ENCODE measurements at places on chromosomes 11 and 22. TPM values are rescaled to one million over a fixed set of nuclear protein-coding genes. Genes with fewer than 3 reads are reported as not detected.

GRCh38 chr11:78706551-78706950 is 131.9 kb upstream of the NARS2 start:
- DNase-seq = no peak

GRCh38 chr22:33851821-33852384 is 68.4 kb downstream of the LARGE1 start:
- no peak for DNase-seq

DNA sequence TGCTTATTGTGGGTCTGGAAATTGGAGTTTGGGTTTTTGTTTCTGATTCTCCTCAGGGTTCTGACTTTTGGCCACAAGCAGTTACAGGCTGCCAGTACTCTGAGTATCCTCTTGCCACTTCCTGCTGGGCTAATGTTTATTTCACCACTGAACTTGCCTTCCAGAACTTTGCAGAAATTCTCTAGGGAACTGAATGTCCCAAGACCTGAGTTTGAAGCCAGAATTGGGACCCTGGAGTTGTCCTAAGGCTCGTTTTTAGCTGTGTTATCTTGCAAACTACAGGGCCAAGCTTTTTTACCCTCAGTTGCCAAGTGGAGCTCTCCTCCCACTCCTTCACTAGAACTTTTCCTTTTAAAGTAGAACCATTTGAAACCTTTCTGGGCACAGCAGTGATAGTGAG is 89.9 kb downstream of the FAT3 start:
- no peak for DNase-seq

DNA sequence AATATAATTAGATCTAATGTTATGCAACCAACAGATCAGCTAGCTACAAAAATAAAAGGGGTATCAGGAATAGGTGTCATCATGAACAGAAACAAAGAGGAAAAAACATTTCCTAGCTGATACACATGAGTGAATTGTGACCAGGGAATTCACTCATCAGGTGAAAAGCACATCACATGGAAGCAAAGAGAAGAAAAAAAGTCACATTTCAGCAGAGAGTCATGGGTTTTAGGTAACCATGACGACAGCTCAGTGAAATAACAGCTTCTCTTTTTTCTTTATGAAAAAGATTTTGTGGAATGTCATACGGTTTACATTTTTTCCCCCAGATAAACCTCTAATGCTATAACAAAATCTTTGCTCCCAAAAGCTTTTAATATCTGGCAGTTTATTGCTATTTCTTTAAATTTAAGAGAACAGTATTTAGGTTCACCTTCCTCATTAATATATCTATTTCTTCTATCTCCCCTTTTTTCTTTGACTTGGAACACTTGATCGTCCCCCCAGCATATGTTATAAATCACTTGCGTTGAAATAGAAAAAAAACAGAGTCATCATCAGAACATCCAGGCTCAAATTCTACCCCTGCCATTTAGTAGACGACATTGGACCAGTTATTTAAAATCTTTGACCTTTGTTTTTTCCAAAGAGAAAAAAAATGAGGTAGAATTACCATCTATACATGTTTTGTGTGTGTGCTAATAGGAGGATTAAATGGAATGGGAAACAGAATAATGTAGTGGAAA is 5.3 kb downstream of the TYR start:
- DNase-seq = no peak

- no peak for DNase-seq
Measured at GRCh38 chr11:126660321-126660720, 304.8 kb downstream of the ST3GAL4 start.

JOSD1 gene
- 54.6 TPM for total RNA-seq

DNA sequence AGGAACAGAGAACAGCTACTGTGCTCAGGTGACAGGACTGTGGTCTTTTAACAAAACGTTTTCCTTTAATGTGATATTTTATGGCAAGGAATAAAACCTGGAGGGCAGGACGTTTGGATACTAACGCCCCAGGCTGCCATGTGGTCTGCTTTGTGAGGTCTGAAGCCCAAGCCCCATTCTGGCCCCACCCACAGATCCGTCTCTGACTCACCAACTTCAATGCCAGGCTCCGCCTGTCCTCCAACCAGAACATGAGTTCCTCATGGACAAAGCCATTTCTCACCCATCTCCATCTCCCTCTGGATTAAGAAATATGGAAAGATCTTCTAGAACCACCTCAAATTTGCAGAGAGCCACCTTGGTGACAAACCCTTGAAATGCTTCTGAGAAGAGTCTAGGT is 148.8 kb downstream of the CRYBB2 start:
- DNase-seq = no peak

MIOX gene
- not detected for total RNA-seq

DNA sequence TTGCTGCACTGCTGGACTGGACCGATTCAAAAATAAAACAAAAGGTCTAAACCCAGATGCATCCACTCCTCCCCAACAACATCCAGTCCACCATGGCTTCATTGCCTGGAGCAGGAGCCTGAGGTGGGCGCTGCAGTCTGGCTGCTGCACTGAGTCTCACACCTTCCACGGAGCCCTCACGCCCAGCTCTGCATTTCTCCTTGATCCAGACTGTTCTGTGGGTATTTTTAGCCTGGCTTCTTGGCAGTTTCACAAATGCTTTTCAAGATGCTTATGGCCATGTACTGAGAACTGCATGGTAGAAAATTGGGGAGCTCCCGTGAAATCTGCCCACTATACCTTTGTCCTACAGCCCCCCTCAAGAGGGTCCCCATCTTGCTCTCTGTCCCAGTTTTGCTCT is 53.3 kb upstream of the JAM3 start:
- DNase-seq = no peak

GRCh38 chr11:9357041-9357440 is 27.4 kb upstream of the IPO7 start:
- no peak for DNase-seq

- no peak for DNase-seq
Measured at GRCh38 chr11:88515002-88515401, 177.5 kb upstream of the CTSC start.

DNA sequence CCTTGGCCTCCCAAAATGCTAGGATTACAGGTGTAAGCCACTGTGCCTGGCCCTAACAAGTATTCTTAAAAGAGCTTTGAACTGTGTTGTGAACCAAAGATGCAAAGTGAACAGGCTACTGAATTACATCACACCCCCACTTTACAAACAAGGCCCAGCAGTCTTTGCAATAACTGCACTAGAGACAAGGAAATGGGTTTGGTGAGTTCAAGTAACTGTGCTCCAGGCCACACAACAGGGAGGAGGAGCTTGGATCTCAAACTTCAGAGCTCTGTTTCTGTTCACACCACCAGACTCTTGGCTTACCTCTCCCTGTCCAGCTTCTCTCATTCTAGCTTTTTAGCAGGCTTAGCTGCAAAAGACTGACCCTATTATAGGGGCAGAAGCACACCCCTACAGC is 30.4 kb upstream of the RASL10A start:
- DNase-seq = no peak

DNA sequence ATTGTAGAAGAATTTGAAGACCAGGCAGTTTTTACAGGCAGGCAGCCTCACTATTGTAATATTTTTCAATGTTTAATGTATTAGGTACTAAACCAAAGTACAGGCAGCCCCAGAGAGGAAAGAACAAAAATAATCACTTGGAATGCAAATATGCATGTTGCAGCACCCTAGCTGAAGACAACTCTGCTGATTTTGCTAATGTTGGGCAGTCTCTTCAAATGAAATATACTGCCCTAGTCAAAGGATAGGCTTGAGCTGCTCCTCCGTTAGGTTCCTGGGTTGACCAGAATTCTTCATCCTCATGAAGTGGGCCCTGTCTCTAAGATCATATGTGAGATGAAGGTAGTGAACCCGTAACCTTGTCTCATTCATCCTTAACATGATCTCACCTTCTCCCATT is 153.1 kb upstream of the DDI1 start:
- no peak for DNase-seq

DNA sequence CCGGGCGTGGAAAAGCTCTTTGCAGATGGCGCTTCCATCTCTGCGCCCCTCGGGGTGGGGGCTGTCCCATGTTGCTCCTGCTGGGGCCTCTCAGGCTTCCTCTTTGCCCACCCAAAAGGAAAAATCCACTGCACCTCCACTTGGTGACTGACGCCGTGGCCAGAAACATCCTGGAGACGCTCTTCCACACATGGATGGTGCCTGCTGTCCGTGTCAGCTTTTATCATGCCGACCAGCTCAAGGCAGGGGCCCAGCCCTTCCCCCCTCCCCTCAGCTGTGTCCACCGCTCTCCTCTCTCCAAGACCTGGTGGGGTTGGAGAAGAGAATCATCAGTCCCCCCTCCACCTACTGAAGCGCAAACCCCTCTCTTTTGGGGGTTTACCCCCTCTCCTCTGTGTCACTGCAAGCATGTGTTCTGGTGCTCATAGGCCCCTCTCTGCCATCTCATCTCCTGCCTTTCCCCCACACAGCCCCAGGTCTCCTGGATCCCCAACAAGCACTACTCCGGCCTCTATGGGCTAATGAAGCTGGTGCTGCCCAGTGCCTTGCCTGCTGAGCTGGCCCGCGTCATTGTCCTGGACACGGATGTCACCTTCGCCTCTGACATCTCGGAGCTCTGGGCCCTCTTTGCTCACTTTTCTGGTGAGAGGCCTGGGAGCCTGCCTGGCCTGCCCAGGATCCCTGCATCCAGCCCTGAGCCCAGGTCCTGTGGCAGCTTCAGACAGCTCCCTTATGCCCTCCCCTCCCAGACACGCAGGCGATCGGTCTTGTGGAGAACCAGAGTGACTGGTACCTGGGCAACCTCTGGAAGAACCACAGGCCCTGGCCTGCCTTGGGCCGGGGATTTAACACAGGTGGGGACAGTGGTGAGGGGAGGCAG is 1.8 kb downstream of the LARGE2 start:
- no peak for DNase-seq

NRIP3 gene
- 24.9 TPM for total RNA-seq

SPA17 gene
- 5.7 TPM for total RNA-seq

DNA sequence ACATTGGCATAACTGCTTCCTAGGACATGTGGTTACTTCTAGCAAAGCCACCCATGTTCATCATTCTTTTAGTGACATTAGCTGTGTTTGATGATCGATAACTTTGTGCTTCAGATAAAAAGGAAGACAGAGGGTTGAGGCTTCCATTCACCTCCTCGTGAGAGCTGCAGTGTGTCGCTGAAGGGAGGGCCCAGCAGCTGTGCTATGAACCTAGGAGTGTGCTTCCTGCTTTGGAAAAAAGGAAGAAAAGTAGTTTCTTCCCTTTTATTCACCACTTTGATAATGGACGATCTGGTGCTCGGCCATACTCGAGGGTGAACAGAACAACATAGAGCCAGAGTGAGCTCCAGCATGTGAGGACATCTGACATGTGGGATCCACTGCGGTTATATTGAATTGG is 6.1 kb upstream of the RFPL2 start:
- no peak for DNase-seq

- no peak for DNase-seq
Measured at GRCh38 chr22:39683639-39684038, 113.1 kb downstream of the CACNA1I start.

Measured in frontal cortex (tissue), 4 donors.